ENCODE measurements at places on chromosomes 6 and 20.

DNA sequence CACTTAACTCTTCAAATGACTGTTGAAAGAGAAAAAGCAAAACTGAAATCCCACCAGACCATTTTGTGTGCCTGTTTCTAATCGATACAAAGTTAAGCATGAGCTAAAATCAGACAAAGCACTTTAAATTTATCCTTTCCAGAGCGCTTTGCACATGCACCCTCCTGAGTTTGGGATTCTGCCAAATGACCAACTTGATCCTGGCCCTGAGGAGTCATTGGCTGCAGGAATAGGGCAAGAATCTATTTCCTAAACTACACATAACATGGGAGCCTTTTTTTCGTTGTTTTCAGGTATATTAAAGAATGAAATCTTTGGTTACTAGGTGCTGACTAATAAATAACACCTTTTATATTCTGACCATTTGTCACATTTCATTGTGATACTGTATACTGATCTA is 23.8 kb upstream of the MTHFD1L start:
- no peak for DNase-seq

DNA sequence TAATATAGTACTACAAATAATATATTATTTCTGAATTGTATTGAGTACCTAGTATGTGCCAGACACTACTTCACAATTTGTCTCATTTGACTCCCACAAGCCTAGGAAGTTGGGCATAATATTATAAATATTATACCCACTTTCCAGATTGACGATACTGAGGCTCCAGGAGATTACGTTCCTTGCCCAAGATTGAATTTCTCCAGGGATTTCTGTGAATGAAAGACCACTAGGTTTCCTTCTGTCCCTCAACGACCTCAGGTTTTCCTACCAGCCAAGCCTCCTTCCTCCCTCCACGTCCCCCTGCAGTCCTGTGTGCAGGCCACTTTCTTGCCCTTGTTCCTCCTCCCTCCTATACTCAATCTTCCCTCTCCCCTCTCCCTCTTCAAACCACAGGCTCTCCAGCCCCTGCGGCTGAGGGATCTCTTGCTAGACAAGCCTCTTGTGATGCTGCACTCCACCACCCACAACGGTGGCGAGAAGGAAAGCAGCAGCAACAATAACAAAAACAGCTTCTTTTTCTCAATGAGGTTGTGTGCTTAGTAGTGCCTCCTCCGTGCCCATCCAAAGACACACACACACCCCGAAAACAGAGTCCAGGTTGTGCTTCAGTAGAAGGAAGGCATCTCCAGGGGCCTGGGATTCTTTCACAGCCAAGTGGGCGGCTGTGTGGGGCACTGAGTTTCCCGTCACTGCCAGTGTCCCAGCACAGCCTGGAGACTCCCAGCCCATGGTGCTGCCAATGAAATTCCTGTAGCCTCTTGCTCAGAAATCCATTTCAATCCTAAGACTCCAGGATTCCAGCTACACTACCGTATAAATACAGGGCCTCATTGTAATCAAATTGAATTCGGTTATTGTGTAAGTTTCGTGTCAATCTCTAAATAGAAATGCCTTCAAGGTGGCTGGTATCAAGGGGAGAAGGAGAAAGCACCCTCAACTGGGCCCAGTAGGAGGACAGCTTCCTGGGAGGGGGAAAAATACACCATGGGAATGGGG is 94.4 kb downstream of the NCR2 start:
- DNase-seq, result no peak

GRCh38 chr6:148479497-148479896 is 136.9 kb downstream of the SASH1 start:
- no peak for DNase-seq

- peak; percentile 74 for DNase-seq
These were observed 95.0 kb upstream of the IFNGR1 start for GRCh38 chr6:137313928-137314855.

GRCh38 chr6:74853991-74854390 is 351.9 kb downstream of the COL12A1 start:
- DNase-seq, result no peak

DNA sequence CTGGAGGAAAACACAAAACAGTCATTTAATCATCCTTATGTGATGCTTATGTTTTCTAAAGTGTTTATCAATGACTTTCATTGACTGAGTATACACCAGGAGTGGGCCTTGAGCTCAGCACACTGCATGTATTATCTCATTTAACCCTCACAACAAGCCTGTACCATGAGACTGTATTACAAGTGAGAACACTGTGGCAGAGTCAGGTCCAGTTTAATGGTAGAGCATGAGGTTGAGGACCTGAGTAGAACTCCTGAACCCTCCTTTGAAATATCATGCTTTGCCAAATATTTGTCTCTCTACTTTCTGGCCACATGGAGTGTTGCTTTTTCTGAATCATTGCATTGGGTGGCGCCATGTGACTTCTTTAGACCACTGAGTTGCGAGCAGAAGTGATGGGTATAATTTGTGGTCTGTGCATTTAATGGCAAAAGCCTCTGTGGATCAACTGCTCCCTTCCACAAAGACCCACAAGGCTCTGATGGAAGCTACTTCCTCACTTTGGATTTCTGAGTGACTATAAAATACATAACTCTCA is 65.0 kb upstream of the SIRPG start:
- no peak for DNase-seq

DNA sequence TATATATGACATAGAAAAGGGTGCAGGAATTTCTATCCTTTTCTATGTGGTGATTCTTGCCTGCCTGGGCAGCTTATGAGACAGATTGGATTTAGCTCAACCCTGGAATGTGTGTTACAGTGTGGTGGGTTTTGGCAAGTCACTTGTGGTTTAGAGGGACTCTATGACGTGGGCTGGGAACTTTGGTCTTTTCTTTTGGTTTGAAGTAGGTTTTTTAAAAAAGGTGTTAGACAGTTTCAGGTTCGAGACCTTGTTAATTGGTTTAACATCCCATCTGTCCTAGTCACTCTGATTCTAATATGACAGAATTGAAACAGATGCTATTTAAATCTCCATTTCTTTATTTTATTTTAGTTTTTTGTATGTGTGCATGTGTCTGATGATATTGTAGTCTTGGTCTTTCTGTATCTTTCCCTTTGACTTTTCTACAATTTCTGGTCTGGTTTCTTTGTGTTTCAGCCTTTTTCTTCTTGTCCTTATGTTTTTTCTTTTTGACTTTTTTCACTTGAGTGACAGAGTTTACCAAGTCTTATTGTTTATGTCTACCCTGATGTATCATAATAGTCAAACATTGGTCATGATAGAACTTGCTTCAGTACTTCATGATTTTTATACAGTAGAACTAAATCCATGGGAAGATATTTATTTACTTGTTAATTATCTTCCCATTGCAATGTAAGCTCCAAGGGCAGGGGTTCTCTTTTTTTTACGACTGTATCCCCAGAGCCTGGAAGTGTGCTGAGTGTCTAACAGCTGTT is 174.3 kb downstream of the CDKAL1 start:
- no peak for DNase-seq

GRCh38 chr6:46605091-46605797 is 47.4 kb downstream of the CYP39A1 start:
- no peak for DNase-seq

DNA sequence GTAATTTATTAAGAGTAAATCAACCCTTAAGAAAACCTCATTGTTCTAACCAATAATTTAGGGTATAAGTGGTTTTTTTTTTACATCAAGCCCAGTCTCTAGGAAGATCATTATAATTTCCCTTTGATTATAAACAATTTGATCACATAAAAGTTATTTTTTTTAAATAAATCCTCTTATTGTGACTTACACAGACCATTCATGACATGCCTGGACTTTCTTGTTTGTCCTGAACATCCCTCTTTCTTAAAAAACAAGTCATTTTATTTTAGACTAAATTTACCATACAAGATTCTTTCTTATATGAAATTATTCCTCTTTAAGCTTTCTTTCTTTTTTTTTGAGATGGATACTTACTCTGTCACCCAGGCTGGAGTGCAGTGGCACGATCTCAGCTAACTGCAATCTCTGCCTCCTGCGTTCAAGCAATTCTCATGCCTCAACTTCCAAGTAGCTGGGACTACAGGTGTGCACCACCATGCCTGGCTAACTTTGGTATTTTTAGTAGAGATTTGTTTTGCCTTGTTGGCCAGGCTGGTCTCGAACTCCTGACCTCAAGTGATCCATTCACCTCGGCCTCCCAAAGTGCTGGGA is 53.6 kb upstream of the AGPAT4 start:
- no peak for DNase-seq

GRCh38 chr6:45964300-45964699 is 51.4 kb downstream of the CLIC5 start:
- DNase-seq, result no peak

DNA sequence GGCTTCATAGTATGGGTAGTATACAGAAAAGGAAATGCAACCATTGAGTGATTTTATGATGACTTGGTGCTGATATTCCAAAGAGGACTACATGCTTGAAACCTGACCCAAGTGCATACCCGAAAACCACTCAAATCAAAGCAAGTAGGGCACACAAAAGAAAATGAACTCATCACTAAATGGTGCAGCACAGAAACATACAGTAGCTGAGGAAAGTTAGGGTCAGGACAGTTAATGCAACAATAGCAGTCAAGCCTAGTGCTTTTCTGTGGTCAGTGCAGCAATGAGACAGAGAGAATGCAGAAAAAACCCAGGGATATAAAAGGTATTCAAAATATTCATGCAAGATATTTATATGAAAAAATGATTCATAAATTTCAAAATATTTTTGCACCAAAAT is 711.1 kb downstream of the EPHA7 start:
- no peak for DNase-seq

DNA sequence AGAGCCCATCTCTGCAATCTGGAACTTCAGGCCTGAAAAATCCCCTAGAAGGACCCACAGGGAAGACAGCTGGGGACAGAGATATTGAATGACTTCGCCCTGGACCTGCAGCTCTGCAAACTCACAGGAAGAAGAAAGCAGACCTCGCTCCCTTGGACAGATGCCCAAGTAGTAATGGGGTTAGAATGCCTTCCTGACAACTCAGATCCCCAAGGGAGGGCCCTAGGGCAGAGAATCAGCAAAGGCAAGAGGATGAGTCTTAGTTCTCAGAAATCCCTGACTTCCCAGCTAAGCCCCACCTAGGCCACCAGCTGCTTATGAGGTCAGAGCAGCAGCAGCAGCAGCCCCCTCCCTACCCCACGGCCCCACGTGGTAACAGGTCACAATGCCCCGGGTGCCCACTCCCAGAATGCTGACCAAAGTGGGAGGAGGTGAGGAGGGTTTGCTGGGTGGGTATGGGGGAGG is at the start of gene C20orf141:
Gene C20orf141, plus strand, starts transcription at position 401 of the 465 bp plus-strand sequence. CDS start 198 bp downstream, outside the sequence.
- DNase-seq, result no peak

DNA sequence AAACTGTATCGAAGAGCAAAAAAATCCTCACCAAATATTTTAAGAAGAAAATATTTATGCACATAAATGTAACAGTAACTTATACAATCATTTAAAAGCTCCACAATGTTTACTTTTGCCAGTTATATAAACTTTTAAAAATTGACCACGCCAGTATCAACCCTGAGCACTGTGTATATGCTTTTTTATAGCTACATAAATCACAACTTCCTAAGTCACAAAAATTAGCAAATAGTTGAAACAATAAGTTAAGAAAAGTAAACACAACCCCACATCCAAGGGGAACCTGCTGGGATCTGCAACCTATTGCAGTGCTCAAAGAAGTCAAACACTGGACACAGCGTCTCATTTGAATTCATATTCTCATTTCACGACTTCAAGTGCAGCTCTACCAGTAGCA is 89.8 kb upstream of the DST start:
- DNase-seq, result no peak

- no peak for DNase-seq
These were observed 7.0 kb downstream of the TP53RK start for GRCh38 chr20:46682063-46682821.

GRCh38 chr20:30505566-30505965 is 751.9 kb upstream of the DEFB115 start:
- DNase-seq, result no peak

- DNase-seq, result no peak
These were observed 121.3 kb upstream of the SLC22A16 start for GRCh38 chr6:110597761-110598160.

DNA sequence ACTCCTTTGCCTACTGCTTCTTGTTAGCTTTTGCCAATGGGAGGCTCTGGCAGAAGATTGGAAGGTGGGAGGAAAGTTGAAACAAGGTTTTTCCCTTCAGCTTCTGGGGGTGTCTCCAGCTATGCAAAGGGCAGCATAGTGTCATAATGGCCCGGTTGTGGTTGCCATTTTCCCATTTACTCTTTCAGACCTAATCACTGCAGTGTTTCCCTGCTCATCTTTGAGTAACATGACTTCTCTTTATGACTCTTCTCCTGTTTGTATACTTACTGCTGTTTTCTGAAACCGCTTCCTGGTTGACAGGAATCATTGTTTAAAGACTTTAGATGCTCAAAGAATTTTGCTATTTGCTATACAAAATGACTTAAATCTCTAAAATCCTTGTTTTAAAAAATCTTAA is 19.9 kb downstream of the NRN1 start:
- DNase-seq, result no peak

DNA sequence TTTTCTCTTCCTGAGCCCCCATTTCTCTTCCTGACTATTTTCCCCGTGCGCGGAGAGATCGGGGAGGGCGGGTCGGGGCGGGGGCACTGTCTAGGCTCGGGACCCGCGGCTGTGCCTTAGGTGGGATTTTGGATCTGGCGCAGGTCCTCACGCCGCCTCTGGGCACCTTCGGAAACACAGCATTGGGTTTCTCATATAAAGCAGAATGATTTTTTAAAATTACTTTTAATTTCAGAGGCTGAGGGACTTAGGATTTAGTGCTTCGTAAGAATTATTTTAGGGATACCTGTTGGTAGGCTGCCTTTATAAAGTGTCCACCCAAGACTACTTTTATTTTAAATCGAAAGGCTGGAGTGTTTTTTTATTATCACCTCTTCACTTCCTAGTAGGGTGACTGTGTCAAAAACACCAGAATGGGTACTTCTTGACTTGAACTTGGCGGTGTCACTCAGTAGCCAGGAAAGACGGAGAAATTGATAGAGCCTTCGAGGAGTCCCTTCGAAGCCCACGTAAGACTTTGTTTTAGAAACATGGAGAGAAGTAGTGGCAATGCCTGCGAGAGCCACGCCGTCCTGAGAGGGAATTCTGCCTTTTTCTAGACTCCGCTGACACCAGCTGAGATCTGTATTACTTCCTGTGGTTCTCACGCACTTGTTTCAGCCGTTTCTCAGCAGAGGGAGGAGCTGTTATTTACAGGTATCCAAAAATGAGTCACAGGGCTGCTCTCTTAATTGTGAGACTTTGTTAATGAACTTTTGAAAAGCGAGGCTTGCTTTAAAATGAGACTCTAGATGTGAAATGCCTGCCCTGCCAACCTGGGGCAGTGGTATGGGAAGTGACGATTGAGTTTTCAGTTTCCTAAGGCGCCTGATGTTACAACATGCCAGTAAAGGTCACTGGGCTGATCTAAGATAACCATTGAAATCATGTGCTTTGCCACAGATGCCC is 667 bp downstream of the STX11 start:
- DNase-seq, result peak; percentile 65

GRCh38 chr20:8299921-8300320 is 167.9 kb downstream of the PLCB1 start:
- DNase-seq, result no peak

GRCh38 chr6:3352678-3353077 is 93.9 kb downstream of the PSMG4 start:
- DNase-seq, result no peak

GRCh38 chr20:59023616-59024015 is 4.4 kb downstream of the TUBB1 start:
- DNase-seq, result no peak

- DNase-seq, result no peak
These were observed 227.2 kb upstream of the SULF2 start for GRCh38 chr20:48012401-48012974.

GRCh38 chr6:112478036-112478435 is 130.9 kb downstream of the RFPL4B start:
- no peak for DNase-seq

GRCh38 chr20:46838011-46838410 is 56.6 kb upstream of the EYA2 start:
- DNase-seq, result no peak

- DNase-seq, result no peak
These were observed 39.7 kb downstream of the BFSP1 start for GRCh38 chr20:17491488-17491887.

Measured in activated CD4-positive, alpha-beta T cell treated with anti-CD3 and anti-CD28 coated beads for 4 hours (primary cell).